ENCODE measurements at places on chromosomes 12 and 14.

DNA sequence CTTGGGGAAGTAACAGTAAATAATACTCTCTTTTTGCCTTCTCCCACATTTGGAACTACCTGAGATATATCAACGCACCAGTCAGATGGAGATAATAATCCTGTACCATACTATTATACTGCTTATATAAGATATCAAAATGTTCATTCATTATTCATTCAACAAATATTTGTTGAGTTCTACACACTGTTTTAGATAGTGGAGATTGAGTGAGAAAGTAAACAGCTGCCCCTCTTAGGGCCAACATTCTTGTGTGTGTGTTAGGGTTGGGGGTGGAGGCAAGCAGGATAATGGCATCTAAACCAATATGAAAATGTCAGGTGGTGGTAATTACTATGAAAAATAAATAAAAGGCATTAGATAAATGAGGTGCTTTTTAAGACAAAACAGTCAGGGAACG is 14.0 kb downstream of the MIS18BP1 start:
- DNase-seq, result no peak

DNA sequence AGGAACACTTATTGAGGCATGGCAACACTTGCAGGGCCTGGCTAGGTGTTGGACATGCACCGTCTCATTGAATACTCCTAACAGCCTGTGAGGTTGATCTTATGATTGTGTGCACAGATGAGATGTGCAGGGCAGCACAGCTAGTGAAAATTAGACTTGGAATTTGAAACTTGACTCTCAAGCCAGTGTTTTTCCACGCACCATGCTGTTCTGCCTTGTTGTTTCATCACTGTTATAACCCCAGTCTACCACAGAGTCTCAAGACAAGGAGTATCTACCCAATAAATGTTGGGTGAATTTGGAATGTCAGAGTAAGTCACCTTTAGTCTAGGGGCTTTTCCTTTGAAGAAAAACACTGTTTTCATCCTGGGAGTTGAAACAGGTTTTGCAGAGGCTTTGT is 55.8 kb upstream of the LRIG3 start:
- DNase-seq, result no peak

GRCh38 chr12:5003025-5003666 is 40.5 kb upstream of the KCNA5 start:
- peak; percentile 48 for DNase-seq

DNA sequence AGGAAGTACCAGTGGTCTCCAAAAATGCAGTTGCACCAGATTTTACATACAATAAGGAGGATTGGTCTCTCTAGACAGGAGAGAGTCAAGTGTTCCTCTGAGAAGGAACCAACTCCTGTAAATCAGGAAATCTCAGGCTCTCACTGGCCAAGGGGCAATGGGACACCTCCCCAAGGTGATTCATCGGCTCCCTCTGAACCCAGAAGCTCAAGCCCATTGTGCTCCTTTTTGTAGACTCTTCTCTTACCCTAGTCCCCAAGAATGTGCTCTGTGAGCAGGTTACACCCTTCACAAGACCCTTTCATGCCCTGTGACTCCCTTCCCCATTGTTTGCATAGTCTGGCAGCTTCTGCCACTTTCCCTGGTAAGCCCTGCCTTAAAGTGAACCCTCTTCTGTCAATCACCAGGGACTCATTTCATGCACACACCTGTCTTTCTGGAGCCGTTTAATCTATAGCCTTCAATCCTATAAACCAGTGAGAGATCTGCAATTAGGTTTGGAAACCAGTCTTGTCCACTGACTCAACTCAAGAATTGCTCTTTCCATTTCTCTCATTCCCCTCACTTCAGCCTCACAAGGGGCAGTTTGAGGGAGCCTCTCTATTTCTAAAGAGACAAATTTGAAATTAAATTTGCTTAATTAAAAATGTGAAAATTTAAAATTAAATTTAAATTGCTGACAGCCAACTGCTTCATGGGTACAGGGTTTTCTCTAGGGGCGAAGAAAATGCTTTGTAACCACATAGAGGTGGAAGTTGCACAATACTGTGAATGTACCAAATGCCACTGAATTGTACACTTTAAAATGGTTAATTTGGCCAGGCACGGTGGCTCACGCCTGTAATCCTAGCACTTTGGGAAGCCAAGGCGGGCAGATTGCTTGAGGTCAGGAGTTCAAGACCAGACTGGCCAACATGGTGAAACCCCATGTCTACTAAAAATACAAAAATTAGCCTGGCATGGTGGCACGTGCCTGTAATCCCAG is 38.3 kb upstream of the LTA4H start:
- no peak for DNase-seq

DNA sequence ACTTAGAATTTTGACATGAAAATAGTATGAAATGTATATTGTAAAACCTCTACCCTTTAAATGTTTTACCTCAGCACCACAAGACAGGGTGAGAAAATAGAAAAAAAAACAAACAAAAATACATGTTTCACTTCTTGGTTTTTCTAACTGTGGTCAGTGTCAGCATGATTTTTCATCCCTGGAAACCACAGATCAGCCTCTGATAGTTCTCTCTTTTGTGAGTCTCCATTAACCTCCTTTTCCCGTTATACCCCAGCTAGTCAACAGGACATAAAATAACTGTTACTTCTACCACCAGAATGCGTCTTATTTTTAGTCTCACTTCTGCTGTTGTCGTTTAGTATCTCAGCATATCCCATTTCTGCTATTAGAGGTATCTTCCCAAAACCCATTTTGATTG is 48.3 kb upstream of the KCNMB4 start:
- DNase-seq, result no peak

GRCh38 chr12:94421868-94422740 is 37.6 kb downstream of the CEP83 start:
- DNase-seq, result no peak

DNA sequence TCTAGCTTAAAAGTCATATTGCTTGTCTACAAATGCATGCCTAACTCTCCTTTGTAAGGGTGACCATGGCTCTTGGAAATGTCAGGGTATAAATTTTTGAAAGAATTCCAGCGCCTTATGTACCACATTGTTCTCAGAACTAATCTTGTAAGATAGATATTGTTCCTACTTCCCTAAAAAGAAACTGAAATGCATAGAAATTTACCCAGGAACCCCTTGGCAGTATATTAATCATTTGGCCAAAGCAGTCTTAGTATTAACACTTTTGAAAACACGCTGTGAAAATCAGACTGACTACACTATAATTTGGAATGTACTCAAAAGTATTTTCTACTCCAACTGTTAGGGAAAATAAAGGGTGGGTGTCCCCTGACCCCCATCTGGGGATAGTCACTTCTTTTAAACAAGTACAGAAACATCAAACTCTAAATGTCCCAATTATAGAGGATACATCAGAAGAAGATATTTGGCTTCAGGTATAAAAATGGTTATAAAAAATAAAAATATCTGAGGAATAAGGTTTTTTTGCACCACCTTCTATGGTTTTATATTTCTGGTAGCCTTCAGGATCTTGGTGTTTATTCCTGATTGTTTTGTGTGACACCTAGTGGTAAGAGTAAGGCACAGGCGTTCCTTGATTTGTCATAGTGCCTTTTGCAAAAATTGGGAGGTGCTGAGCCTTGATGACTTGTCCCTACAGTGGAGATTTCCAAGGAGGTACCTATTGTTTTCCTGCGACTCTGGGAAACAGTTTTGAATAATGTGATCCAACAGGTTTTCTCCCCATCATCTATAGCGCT is 2.2 kb upstream of the NFKBIA start:
- peak; percentile 49 for DNase-seq

DNA sequence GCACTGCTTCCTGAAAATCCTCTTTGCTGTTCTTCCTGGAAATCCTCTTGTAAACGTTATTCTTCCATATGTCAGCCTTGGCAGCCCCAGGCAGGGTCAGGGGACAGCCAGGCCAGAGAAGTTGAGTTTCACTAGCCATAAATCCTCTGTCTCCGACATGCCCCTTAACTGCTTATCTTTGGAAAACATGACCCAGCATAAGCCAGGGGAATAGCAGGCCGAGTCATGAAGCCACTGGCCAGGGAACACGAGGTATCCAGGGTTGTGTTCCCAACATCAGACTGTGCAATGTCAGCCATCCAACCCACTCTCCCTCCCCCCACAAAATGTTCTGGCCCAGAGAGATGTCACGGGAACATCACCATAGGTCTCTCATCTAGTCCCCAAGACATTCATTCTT is 453.9 kb downstream of the MED13L start:
- no peak for DNase-seq

DNA sequence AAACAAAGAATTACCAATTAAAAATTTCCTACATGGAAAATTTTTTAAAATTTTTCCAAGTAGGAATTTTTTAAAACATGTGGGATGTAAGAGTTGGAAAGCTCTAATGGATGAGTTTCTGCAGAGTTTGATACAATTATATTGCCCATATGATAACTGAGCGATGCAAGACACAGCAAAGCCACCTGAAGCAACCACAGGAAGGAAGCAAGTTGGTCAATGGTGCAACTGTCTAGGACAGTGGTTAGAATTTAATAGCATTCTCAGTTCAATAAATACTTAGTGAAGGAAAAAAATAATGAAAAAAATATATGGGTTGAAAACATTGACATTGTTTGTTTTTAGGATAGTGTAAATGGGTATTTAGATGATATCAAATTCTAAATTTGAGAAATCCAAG is 178.6 kb upstream of the GARIN2 start:
- no peak for DNase-seq

DNA sequence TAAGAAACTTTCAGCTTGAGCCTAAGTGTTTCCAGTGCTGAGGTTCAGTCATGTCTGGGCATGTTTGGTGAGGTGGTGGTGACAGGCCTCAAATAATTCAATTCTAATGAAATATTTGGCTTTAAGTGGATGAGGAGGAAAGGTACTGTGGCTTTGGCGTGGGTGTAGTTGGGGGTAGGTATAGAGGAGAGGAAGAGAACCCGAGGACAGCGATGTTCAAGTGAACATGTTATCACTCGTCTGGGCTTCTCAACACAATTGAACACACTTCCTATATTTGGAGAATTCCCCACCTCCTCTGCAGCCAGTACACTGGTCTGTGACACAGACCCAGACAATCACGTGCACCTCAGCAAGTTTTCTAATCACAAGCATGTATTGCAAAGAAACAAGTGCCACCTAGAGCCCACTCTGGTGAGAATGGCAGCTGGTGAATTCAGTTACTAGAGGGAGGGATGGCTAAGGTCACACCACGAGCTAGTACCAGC is 53.0 kb downstream of the IFNG-AS1 start:
- no peak for DNase-seq

DNA sequence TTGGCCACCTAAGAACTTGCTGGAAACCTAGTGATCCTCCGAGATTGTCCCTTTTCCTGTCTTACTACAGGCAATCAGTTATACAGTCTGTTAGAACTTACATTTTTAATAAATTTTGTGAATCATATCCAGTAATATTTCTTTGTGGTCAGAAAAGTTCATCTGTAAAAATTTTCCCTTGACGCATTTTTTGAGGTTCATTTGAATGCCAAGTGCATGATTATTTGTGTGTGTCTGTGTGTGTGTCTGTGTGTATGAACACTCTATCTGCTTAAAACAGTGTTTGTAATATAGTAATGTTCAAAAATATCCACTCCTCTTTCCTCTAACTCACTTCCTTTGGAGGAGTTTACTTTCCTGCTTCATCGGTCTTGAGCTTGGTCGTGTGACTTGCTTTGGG is 468.7 kb upstream of the FLRT2 start:
- DNase-seq, result no peak

DNA sequence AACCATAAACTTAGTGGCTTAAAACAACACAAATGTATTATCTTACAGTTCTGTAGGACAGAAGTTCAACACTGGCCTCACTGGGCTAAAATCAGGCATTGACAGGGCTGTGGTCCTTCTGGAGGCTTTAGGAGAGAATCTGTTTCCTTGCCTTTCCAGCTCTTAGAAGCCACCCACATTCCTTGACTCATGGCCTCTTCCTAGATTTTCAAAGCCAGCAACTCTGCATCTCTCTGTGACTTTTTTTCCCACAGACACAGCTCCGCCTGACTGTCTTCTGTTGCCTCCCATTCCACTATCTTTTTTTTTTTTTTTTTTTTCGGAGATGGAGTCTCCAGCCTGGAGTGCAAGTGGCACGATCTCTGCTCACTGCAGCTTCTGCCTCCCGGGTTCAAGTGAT is 11.8 kb upstream of the NFATC4 start:
- no peak for DNase-seq

DNA sequence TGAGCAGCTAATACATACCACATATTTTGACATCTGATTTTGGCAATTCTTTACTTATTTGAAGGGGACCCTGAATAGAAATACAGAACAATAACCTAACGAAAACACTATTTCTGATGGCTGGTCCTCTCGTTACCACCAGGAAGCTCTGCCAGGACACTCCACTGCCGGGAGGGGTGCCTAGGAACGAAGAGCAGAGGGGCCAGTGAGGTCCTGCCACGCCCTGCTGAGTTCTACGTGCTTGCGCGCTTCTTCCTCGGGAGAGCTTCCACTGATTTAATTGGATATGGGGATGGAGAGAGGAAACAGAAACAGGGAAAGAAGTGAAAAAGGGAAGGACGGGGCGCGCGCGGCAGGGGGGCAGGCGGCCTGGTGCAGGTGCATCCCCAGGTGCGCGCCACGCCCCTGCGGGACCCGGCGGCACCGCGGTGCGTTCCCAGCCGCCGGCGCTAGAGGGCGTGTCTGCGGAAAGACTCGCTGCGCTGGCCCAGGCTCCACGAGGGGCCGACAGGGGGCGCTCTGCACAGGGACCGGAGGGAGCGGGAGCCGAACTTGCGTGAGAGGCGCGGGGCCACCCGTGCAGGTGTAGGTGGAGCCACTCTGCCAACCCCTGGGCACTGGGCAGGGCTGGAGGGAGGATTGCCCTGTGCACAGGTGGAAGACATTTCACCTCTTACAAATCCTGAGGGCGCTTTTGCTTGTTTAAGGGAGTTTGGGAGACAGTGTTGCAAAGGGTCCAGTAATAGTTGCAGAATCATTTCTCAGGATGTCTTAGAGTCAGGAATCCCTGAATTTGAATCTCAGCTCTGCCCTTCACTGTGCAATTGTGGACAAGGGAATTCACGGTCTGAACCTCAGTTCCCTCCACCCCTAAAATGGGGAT is 986.3 kb upstream of the TMEM132C start:
- no peak for DNase-seq

GRCh38 chr14:99257673-99258221 is 14.2 kb downstream of the BCL11B start:
- DNase-seq, result no peak

DNA sequence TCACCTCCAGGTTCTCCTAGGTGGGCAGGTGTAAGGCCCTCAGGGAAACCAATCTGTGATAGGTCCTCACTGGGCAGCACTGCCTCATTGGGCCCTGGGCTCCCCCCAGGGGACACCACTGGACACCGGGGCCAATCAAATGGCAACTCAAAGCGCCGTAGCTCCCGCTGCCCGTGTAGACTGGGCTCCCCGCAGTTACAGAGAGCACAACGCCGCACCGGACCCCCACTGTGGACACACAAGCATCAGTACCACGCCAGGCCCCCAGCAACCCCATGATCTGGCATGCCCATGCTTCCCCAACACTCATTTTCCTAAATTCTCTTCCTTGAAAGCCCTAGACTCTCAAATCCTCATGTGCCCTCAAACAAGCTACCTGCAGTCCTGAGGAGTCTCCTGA is 6.1 kb downstream of the KMT2D start:
- DNase-seq, result no peak

DNA sequence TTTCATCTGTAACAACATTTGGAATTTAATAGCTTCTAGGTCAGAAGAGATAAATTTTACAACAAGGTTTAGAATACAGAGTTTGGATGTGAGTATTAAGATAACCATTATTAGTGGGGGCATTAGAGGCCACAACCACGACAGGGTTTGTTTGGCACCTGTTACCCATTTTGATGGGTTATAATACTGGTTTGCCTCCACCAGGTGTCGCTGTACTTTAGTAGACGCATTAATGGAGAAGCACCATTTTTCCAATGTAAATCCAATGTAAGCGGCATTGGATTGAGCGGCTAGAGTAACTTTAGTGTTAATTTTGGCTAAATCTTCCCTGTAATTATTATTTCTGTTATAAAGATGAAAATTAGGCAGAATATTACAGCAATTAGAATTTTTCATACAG is 136.2 kb downstream of the SLCO1B3 start:
- peak; percentile 11 for DNase-seq
